ENCODE measurements at places on chromosomes 6 and 20.
A peak's percentile ranks its signal among the peaks of the same experiment; 100 is the strongest.

GRCh38 chr20:1426231-1426849 lies 33.5 kb upstream of the FKBP1A start:
- H3K36me3 ChIP-seq = no peaks in the 10 kb centered on the region
- no peak overlapping the region for H3K27ac ChIP-seq
- H3K4me1 ChIP-seq = peaks cover 15% of the 10 kb centered on the region
- DNase-seq = no peak
- no peaks in the 10 kb centered on the region for H3K27me3 ChIP-seq

- peaks cover 36% of the 10 kb centered on the region for H3K4me1 ChIP-seq
- no peak overlapping the region for H3K27ac ChIP-seq
- no peaks in the 10 kb centered on the region for H3K27me3 ChIP-seq
- peaks cover 6% of the 10 kb centered on the region for H3K36me3 ChIP-seq
- no peak overlapping the region for H3K4me3 ChIP-seq
- no peak for DNase-seq
These were observed 65.5 kb upstream of the BTN3A2 start for GRCh38 chr6:26299286-26300042.

DNA sequence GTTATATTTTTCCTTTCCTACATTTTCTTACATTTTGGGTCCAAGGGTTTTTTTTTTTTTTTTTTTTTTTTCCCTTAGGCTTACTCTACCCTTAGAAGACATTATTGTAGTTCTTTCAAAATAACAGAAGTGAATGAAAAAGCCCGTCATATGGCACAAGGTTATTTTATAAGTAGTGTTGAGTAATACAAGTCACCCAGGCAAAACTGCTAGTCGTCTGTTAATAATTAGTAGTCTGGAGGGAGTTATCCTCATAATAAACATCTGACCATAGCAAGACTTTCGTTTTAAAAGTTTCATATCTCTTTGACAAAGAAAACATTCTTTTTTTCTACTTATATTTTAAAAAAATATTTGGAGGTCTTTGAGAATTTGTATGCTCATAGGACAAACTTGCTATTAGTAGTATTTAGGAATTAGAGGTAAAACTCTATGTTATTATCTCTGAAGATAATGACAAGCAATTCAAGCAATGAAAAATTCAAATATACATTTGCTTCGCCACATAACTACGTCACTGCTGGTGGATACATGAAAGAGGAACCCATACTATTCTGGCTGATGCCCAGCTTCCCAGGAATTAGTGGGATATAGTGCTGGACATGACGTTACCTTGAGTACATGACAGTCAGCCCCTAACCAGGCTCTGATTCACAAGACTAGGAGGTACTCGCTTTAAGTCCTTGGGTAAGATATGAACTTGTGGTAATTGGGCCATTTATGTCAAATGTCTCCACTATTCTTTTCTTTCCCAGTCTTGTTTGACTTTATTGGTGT lies 532.8 kb downstream of the GRIK2 start:
- H3K27ac ChIP-seq = no peak overlapping the region
- no peaks in the 10 kb centered on the region for H3K27me3 ChIP-seq
- H3K36me3 ChIP-seq = no peaks in the 10 kb centered on the region
- H3K4me1 ChIP-seq = peaks cover 8% of the 10 kb centered on the region
- no peak for DNase-seq
- no peak overlapping the region for H3K4me3 ChIP-seq

GRCh38 chr20:32112841-32113240 lies 3.3 kb downstream of the TM9SF4 start:
- H3K4me1 ChIP-seq = peaks cover 18% of the 10 kb centered on the region
- H3K4me3 ChIP-seq = no peak overlapping the region
- no peak overlapping the region for H3K27ac ChIP-seq
- peak; percentile 34 for DNase-seq
- H3K36me3 ChIP-seq = peaks cover 42% of the 10 kb centered on the region
- H3K27me3 ChIP-seq = no peaks in the 10 kb centered on the region

DNA sequence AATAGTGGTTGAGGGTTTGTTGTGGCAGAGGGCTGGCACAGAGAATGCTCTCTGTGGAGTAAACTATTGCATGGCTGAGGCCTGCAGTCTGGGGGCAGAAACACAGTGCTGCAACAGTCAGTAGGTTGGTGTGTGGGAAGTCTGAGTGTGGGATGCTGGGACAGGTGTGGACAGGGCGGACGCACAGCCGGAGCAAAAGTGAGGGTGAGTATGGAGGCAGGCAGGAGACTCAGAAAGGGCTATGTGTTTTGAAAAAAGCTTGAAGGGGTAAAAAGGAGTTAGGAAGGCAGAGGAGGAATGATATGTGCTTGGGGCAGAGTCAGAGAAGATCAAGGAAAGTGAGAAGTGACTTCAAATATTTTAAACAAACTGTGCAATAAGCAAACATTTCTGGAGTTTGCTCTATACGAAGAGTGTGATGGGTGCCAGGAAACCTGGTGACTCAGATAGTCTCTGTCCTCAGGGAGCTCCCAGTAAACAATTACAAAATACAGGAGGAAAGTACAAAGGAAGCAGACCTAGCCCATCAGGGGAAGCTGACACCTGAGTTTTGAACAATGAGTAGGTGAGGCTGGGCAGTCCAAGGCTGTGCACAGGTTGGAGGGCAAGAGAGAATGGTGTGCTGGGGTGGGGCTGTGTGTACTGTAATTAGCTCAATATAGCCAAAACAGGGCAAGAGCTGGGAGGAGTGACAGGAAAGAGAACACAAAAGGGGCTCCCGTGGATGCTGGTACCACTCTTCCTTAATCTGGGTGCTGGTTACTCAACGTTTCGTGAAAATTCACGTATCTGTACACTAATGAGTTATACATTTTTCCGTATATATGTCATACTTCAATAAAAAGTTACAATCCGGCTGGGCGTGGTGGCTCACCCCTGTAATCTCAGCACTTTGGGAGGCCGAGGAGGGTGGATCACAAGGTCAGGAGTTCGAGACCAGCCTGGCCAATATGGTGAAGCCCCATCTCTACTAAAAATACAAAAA lies 55.2 kb downstream of the PIGU start:
- no peak for DNase-seq
- peaks cover 9% of the 10 kb centered on the region for H3K36me3 ChIP-seq
- no peak overlapping the region for H3K4me3 ChIP-seq
- no peak overlapping the region for H3K27ac ChIP-seq

- no peak overlapping the region for H3K4me3 ChIP-seq
- no peaks in the 10 kb centered on the region for H3K36me3 ChIP-seq
- no peak overlapping the region for H3K27ac ChIP-seq
These were observed 151.1 kb upstream of the B3GAT2 start for GRCh38 chr6:71107911-71108420.

DNA sequence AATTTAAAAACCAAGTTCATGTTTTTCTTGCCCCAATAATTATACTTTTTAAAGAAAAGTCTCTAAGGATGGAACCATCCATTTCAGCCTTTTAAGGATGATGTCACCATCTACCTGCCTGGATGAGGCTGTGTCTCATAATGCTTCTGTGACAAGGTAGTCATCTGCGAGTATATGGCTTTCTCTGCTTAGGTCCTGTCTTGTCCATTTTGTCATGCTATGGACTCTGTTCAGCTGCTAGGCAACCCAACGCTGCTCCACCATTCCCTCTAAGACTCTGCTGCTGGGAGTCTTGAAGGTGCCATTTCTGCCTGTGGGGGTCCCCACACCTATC lies 459.8 kb upstream of the RUNX2 start:
- no peak overlapping the region for H3K27ac ChIP-seq
- no peaks in the 10 kb centered on the region for H3K36me3 ChIP-seq
- no peak overlapping the region for H3K4me3 ChIP-seq
- DNase-seq = no peak
- no peaks in the 10 kb centered on the region for H3K27me3 ChIP-seq

GRCh38 chr6:5351552-5352210 lies 90.4 kb downstream of the FARS2 start:
- no peaks in the 10 kb centered on the region for H3K4me1 ChIP-seq
- DNase-seq = no peak
- no peaks in the 10 kb centered on the region for H3K27me3 ChIP-seq
- H3K27ac ChIP-seq = no peak overlapping the region

- H3K4me3 ChIP-seq = no peak overlapping the region
- peaks cover 6% of the 10 kb centered on the region for H3K4me1 ChIP-seq
- no peaks in the 10 kb centered on the region for H3K27me3 ChIP-seq
- H3K36me3 ChIP-seq = no peaks in the 10 kb centered on the region
- no peak overlapping the region for H3K27ac ChIP-seq
- no peak for DNase-seq
These were observed 6.7 kb downstream of the OPN5 start for GRCh38 chr6:47788498-47788884.

- no peak overlapping the region for H3K27ac ChIP-seq
- DNase-seq = no peak
- H3K4me1 ChIP-seq = no peaks in the 10 kb centered on the region
- no peaks in the 10 kb centered on the region for H3K36me3 ChIP-seq
These were observed 13.1 kb upstream of the SAYSD1 start for GRCh38 chr6:39128106-39128505.

GRCh38 chr6:97394160-97394748 lies 111.2 kb upstream of the MMS22L start:
- H3K4me1 ChIP-seq = no peaks in the 10 kb centered on the region
- H3K36me3 ChIP-seq = no peaks in the 10 kb centered on the region
- no peak overlapping the region for H3K27ac ChIP-seq
- H3K27me3 ChIP-seq = no peaks in the 10 kb centered on the region
- peak; percentile 68 for DNase-seq
- H3K4me3 ChIP-seq = no peak overlapping the region

DNA sequence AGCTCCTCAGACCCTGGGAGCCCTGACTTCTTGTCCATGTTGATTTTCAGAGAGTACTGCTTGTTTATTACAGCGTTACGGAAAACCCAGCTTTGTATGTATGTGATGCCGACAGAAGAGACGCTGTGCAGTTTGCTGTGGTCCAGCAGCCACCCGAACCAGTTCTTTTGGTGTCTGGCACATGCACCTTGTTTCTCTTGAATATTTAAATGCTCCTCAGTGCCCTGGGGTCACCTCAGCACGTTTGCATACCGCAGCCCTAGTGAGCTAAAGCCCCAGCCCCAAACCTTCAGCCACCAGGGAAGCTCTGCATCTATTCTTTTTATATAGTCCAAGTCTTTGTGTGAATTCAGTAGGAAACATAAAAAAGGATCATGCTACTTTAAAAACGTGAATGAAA lies 39.9 kb downstream of the AFDN start:
- H3K27ac ChIP-seq = no peak overlapping the region
- H3K27me3 ChIP-seq = no peaks in the 10 kb centered on the region
- peaks cover 7% of the 10 kb centered on the region for H3K4me1 ChIP-seq
- no peak for DNase-seq

GRCh38 chr6:98324446-98324845 lies 509.9 kb upstream of the POU3F2 start:
- no peaks in the 10 kb centered on the region for H3K4me1 ChIP-seq
- no peaks in the 10 kb centered on the region for H3K27me3 ChIP-seq
- no peak overlapping the region for H3K4me3 ChIP-seq
- no peaks in the 10 kb centered on the region for H3K36me3 ChIP-seq
- DNase-seq = no peak

GRCh38 chr6:166469426-166469961 lies 86.8 kb upstream of the MPC1 start:
- DNase-seq = no peak
- H3K27ac ChIP-seq = no peak overlapping the region
- no peak overlapping the region for H3K4me3 ChIP-seq
- H3K36me3 ChIP-seq = peaks cover 8% of the 10 kb centered on the region

DNA sequence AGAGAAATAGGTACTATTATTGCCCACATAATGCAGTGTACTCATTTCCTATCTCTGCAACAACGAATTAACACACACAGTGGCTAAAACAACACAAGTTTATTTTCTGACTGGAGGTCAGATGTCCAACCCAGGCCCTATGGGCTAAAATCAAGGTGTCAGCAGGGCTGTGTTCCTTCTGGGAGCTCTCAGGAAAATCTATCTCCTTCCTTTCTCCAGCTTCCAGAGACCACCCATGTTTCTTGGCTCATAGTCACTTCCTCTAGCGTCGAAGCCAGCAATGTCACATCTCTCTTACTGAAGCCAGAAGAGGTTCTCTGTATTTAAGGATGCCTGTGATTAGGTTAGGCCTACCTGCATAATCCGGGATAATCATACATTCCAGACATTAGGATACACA lies 60.9 kb upstream of the TOP1 start:
- peaks cover 2% of the 10 kb centered on the region for H3K27me3 ChIP-seq
- no peak for DNase-seq
- H3K4me3 ChIP-seq = no peak overlapping the region
- no peak overlapping the region for H3K27ac ChIP-seq
- peaks cover 7% of the 10 kb centered on the region for H3K4me1 ChIP-seq
- peaks cover 4% of the 10 kb centered on the region for H3K36me3 ChIP-seq

GRCh38 chr6:160978141-160978901 lies 13.2 kb upstream of the MAP3K4 start:
- H3K4me3 ChIP-seq = no peak overlapping the region
- DNase-seq = no peak
- peaks cover 14% of the 10 kb centered on the region for H3K27me3 ChIP-seq
- H3K4me1 ChIP-seq = no peaks in the 10 kb centered on the region

- peaks cover 20% of the 10 kb centered on the region for H3K4me1 ChIP-seq
- H3K27me3 ChIP-seq = no peaks in the 10 kb centered on the region
- peaks cover 14% of the 10 kb centered on the region for H3K36me3 ChIP-seq
These were observed 277.0 kb downstream of the CDKAL1 start for GRCh38 chr6:20811109-20811761.

GRCh38 chr6:101840100-101840499 lies 446.6 kb downstream of the GRIK2 start:
- no peaks in the 10 kb centered on the region for H3K36me3 ChIP-seq
- no peak overlapping the region for H3K27ac ChIP-seq
- H3K27me3 ChIP-seq = no peaks in the 10 kb centered on the region
- H3K4me3 ChIP-seq = no peak overlapping the region
- H3K4me1 ChIP-seq = no peaks in the 10 kb centered on the region

- peaks cover 7% of the 10 kb centered on the region for H3K4me1 ChIP-seq
- no peaks in the 10 kb centered on the region for H3K27me3 ChIP-seq
- peak overlapping the region; percentile 82 for H3K27ac ChIP-seq
These were observed 493 bp downstream of the CD83 start for GRCh38 chr6:14118091-14118439.

DNA sequence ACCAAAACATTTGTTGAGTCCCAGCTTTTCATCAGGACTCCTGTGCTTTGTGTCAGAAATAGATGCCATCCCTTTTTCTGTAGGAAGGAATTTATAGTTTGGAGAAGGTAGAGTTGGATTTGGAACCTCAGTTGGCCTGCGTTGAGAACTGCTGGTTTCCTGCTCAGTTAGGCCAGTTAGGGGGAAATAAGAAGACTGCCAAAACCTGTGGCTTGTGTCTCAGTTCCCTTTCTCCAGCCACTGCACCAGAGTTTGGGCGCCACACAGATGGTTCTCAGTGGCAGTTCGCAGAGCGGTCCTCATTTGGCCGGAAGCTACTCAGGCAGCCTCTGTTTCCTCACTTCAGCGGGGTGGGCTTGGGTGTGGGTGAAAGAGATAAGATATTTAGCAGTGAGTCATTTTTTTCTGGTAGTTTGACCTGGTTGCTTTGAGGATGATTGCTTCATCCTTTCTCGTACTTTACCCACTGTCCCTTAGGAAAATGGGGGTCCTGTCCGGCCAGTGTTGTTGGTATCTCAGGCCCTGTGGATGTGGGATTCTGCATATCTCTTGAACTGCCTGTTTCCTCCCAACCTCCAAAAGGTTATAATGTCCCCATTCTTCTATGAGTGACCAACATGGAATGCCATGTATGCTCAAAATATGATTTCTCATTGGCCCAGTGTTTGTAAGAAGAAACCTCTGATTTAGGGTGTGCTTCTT lies 53.7 kb downstream of the JARID2 start:
- H3K27ac ChIP-seq = no peak overlapping the region
- H3K4me1 ChIP-seq = peaks cover 14% of the 10 kb centered on the region
- no peaks in the 10 kb centered on the region for H3K36me3 ChIP-seq
- no peak overlapping the region for H3K4me3 ChIP-seq

- H3K27me3 ChIP-seq = no peaks in the 10 kb centered on the region
- no peak overlapping the region for H3K4me3 ChIP-seq
- no peaks in the 10 kb centered on the region for H3K4me1 ChIP-seq
- peaks cover 4% of the 10 kb centered on the region for H3K36me3 ChIP-seq
These were observed 61.8 kb downstream of the CTNNBL1 start for GRCh38 chr20:37755665-37756064.

Data from Calu3 (cell line).